ENCODE measurements at places on chromosomes 2 and 18. TPM values are rescaled to one million over a fixed set of nuclear protein-coding genes. Genes with fewer than 3 reads are reported as not detected.

- H3K36me3 ChIP-seq = no peaks in the 10 kb centered on the region
- H3K4me3 ChIP-seq = no peak overlapping the region
- DNase-seq = no peak
- peaks cover 6% of the 10 kb centered on the region for H3K4me1 ChIP-seq
- no peak overlapping the region for H3K27ac ChIP-seq
- H3K27me3 ChIP-seq = peaks cover 26% of the 10 kb centered on the region
These were observed 4.4 kb upstream of the NEU4 start for GRCh38 chr2:241804326-241805229.

GRCh38 chr2:28035816-28036215 lies 145.3 kb downstream of the BABAM2 start:
- no peak overlapping the region for H3K27ac ChIP-seq
- H3K4me3 ChIP-seq = no peak overlapping the region
- H3K36me3 ChIP-seq = no peaks in the 10 kb centered on the region

VWA3B gene
- polyA plus RNA-seq = 0.09 TPM

DNA sequence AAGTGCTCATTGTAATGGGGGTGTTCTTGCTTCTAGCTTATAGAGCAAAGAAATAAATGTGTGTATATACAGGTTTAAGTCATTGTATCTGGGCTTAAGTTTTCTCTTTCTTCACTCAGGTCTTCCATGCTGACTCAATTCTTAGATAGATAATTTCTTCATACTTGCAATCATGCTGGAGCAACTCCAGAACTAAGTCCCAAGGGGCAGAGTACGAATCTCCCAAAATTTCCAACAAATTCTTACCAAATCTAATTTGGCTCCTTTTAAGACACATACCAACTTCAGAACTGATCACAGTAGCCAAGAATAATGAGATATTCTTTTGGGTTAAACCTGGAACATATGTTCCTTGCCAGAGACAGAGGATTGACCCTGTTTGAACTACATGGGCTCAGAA lies 4.3 kb upstream of the SPAG16 start:
- H3K27me3 ChIP-seq = no peaks in the 10 kb centered on the region
- no peak for DNase-seq
- no peak overlapping the region for H3K4me3 ChIP-seq
- H3K4me1 ChIP-seq = no peaks in the 10 kb centered on the region
- no peaks in the 10 kb centered on the region for H3K36me3 ChIP-seq
- H3K27ac ChIP-seq = no peak overlapping the region

PDE11A gene
- 1.5 TPM for polyA plus RNA-seq

GCKR gene
- 2.9 TPM for polyA plus RNA-seq

AFF3 gene
- 4.8 TPM for polyA plus RNA-seq

ABHD1 gene
- polyA plus RNA-seq = 2.0 TPM

DNA sequence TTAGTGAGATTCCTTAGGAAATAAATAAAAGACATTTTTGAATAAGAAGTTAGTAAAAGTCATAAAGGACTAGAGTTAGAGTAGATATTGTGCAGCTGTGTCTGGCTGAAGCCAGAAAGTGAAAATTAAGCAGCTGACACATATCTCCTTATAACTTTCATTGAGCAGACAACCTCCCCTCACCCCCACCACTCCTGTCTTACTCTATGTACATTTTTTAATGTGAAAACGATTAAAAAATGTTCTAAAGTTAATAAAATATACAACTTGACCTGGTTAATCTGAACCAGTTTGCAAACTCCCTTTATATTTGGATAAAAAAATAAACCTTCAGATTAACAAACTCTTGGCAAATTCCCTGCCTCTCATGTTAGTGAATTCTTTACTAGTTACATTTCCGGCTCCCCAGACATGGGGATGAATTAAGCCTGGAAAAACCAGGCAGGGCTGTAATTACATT lies 462.8 kb downstream of the MEIS1 start:
- H3K4me3 ChIP-seq = no peak overlapping the region
- H3K36me3 ChIP-seq = no peaks in the 10 kb centered on the region
- H3K27me3 ChIP-seq = no peaks in the 10 kb centered on the region

GRCh38 chr18:46156124-46156745 lies 52.0 kb downstream of the HAUS1 start:
- no peaks in the 10 kb centered on the region for H3K4me1 ChIP-seq
- no peak overlapping the region for H3K27ac ChIP-seq
- no peak for DNase-seq
- H3K36me3 ChIP-seq = no peaks in the 10 kb centered on the region
- H3K27me3 ChIP-seq = no peaks in the 10 kb centered on the region

- no peaks in the 10 kb centered on the region for H3K27me3 ChIP-seq
- H3K4me1 ChIP-seq = no peaks in the 10 kb centered on the region
- H3K36me3 ChIP-seq = no peaks in the 10 kb centered on the region
- H3K4me3 ChIP-seq = no peak overlapping the region
These were observed 453.9 kb upstream of the TRIB2 start for GRCh38 chr2:12262681-12263436.

- peaks cover 10% of the 10 kb centered on the region for H3K4me1 ChIP-seq
- DNase-seq = no peak
- no peak overlapping the region for H3K4me3 ChIP-seq
- no peaks in the 10 kb centered on the region for H3K27me3 ChIP-seq
- no peak overlapping the region for H3K27ac ChIP-seq
These were observed 13.4 kb upstream of the WIPF1 start for GRCh38 chr2:174611006-174611405.

GRCh38 chr2:56077359-56077915 lies 106.4 kb upstream of the CCDC85A start:
- H3K27ac ChIP-seq = no peak overlapping the region
- H3K4me1 ChIP-seq = no peaks in the 10 kb centered on the region
- H3K4me3 ChIP-seq = no peak overlapping the region
- no peaks in the 10 kb centered on the region for H3K27me3 ChIP-seq
- no peak for DNase-seq
- H3K36me3 ChIP-seq = no peaks in the 10 kb centered on the region

- no peaks in the 10 kb centered on the region for H3K27me3 ChIP-seq
- H3K4me3 ChIP-seq = no peak overlapping the region
- no peaks in the 10 kb centered on the region for H3K4me1 ChIP-seq
- no peaks in the 10 kb centered on the region for H3K36me3 ChIP-seq
- no peak for DNase-seq
These were observed 67.7 kb upstream of the OSR1 start for GRCh38 chr2:19426144-19426543.

GRCh38 chr2:20005067-20005627 lies 7.3 kb downstream of the MATN3 start:
- no peak for DNase-seq
- no peaks in the 10 kb centered on the region for H3K4me1 ChIP-seq
- H3K4me3 ChIP-seq = no peak overlapping the region
- peaks cover 5% of the 10 kb centered on the region for H3K27me3 ChIP-seq
- H3K27ac ChIP-seq = no peak overlapping the region

GRCh38 chr18:45320724-45321123 lies 294.6 kb upstream of the SLC14A2 start:
- no peak overlapping the region for H3K4me3 ChIP-seq
- DNase-seq = peak; percentile 37
- peaks cover 11% of the 10 kb centered on the region for H3K4me1 ChIP-seq
- H3K36me3 ChIP-seq = no peaks in the 10 kb centered on the region
- H3K27me3 ChIP-seq = no peaks in the 10 kb centered on the region

- no peaks in the 10 kb centered on the region for H3K27me3 ChIP-seq
- no peak for DNase-seq
- H3K4me1 ChIP-seq = no peaks in the 10 kb centered on the region
- H3K27ac ChIP-seq = no peak overlapping the region
These were observed 22.8 kb upstream of the NT5C1B start for GRCh38 chr2:18612133-18612532.

ZBTB14 gene
- polyA plus RNA-seq = 13.4 TPM

GRCh38 chr2:18792226-18792629 lies 202.9 kb upstream of the NT5C1B start:
- DNase-seq = no peak
- no peaks in the 10 kb centered on the region for H3K36me3 ChIP-seq

DNA sequence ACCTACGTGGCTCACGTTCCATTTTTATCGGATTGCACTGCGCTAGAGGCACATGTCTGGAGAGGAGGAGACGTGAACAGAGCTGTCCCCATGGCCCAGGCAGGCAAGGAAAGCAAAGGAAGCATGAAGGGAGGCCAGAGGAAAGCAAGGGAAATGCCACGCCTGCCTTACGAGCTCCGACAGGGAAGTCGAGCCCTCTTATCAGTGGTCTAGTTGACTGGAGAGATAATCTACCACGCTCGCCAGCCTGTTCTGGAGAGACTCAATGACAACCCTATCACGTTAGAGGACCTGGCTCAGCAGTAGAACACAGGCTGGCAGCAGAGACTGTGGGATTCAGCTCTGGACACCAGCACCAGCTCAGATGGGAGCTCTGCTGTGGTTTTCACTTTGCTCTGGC lies 202.6 kb upstream of the ID2 start:
- no peak overlapping the region for H3K4me3 ChIP-seq
- peak; percentile 68 for DNase-seq
- H3K27ac ChIP-seq = peak overlapping the region; percentile 83

DNA sequence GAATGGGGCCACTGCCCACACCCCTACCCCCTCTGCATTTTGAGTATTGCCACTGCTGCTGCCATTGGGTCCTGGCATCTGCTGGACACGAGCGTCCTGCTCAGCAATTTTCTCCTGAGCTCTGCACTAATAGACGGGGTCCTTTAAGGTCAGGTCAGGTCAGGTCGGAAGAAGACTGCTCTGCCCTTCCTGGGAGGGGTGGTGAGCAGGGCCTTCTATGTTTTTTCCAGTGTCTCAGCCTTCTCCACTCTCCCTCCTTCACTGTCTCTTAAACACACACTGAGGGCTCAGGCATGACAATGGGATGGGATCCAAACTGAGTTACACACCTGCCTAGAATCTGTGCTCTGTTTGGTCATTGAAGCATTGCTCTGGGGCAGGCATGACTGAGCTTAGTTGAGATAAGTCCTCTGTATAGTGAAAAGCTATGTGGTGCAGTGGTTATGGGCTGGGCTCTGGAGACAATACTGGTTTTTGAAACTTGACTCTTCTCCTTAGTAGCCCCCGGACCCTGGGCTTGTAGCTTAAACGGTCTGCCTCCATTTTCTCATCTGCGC lies 10.6 kb downstream of the MYO1B start:
- no peak overlapping the region for H3K4me3 ChIP-seq
- no peak overlapping the region for H3K27ac ChIP-seq
- no peaks in the 10 kb centered on the region for H3K4me1 ChIP-seq
- H3K27me3 ChIP-seq = no peaks in the 10 kb centered on the region

HDLBP gene
- 390 TPM for polyA plus RNA-seq

DNA sequence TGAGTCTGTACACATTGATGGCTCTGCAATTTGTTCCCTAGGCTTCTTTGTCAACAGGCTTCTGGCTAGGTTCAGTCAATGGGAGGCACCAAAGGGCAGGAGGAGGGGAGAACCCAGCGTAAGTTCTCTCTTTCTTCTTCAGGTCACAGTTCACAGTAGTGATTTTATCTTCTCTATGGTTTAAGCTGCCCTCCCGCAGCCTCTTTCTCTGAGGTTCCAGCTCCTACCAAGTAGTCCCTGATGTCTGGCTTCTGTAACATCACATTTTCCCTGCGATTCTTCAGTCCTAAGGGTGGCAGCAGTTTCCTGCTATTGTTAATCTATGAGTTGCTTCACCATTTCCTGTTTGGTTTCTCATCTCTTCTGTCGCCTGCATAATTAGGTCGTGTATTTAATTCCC lies 107.4 kb downstream of the CPO start:
- no peak for DNase-seq
- no peak overlapping the region for H3K4me3 ChIP-seq
- H3K27me3 ChIP-seq = no peaks in the 10 kb centered on the region
- H3K4me1 ChIP-seq = no peaks in the 10 kb centered on the region
- H3K36me3 ChIP-seq = no peaks in the 10 kb centered on the region

- peaks cover 2% of the 10 kb centered on the region for H3K27me3 ChIP-seq
- H3K27ac ChIP-seq = no peak overlapping the region
- no peak overlapping the region for H3K4me3 ChIP-seq
- no peak for DNase-seq
- no peaks in the 10 kb centered on the region for H3K36me3 ChIP-seq
- no peaks in the 10 kb centered on the region for H3K4me1 ChIP-seq
These were observed 5.2 kb upstream of the MOB1A start for GRCh38 chr2:74183878-74184277.

RTP5 gene
- 0.07 TPM for polyA plus RNA-seq

DNA sequence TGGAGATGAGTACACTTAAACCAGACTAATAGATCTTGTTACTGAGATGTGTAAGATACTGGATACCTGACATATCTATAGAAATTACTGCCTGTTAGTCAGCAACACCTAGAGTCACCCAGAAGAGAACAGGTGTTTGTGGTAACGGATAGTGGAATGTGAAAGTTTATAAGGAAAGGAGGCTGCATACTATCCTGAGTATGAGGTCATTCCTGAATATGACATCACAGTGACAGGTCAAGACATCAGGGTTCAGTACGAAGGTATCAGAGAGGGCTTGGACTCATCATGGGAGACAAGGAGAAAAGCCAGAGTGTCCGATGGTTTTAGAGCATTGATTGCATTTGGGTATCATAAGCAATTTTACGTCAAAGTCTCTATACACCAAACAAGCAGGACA lies 55.3 kb downstream of the ABCA12 start:
- no peaks in the 10 kb centered on the region for H3K36me3 ChIP-seq
- no peaks in the 10 kb centered on the region for H3K27me3 ChIP-seq
- H3K4me3 ChIP-seq = no peak overlapping the region
- H3K27ac ChIP-seq = no peak overlapping the region
- no peaks in the 10 kb centered on the region for H3K4me1 ChIP-seq

- no peak for DNase-seq
- H3K27me3 ChIP-seq = no peaks in the 10 kb centered on the region
- no peaks in the 10 kb centered on the region for H3K36me3 ChIP-seq
- no peaks in the 10 kb centered on the region for H3K4me1 ChIP-seq
- H3K27ac ChIP-seq = no peak overlapping the region
These were observed 34.2 kb upstream of the PRLH start for GRCh38 chr2:237532160-237532559.

DNA sequence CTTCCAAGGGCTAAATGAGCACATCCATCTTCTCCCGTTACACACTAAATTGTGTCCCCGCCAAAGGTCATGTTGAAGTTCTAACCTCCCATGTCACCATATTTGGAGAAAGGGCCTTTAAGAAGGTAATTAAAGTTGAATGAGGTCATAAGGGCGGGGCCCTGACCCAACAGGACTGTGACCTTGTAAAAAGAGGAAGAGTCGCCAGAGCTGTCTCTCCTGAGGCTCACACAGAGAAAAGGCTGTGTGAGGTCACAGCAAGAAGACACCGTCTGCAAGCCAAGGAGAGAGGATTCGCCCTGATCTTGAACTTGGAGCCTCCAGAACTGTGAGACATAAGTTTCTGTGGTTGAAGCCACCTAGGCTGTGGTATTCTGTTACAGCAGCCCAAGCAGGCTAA lies 24.1 kb downstream of the TRABD2A start:
- DNase-seq = no peak
- peaks cover 10% of the 10 kb centered on the region for H3K4me1 ChIP-seq
- no peaks in the 10 kb centered on the region for H3K27me3 ChIP-seq
- no peak overlapping the region for H3K4me3 ChIP-seq
- no peaks in the 10 kb centered on the region for H3K36me3 ChIP-seq
- H3K27ac ChIP-seq = no peak overlapping the region

DNA sequence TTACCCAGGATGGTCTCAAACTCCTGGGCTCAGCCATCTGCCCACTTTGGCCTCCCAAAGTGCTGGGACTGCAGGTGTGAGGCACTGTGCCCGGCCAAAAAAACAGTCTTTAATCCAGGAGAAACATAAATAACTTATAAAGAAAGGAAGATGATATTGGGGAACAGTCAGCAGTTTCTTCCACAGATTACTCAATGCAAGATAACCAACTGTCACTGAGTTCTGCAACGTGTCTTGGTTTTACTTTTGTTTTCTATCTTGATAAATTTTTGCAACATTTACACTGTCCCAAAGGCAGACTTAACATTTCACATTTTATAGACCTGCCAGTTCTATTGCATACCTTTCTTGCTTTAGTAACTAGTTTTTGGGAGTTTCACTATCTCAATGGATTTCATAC lies 71.1 kb downstream of the ANKRD44 start:
- H3K27me3 ChIP-seq = no peaks in the 10 kb centered on the region
- H3K4me3 ChIP-seq = no peak overlapping the region
- no peaks in the 10 kb centered on the region for H3K36me3 ChIP-seq
- H3K27ac ChIP-seq = peak overlapping the region; percentile 14
